Activated CD4-positive, alpha-beta T cell treated with anti-CD3 and anti-CD28 coated beads, Interleukin-2, amount 50 U/mL, for 48 hours (primary cell): ENCODE measurements at places on chromosomes 1 and 21.

- DNase-seq, result no peak
These were observed 15.4 kb upstream of the ZDHHC18 start for GRCh38 chr1:26811057-26811456.

- no peak for DNase-seq
These were observed 150.6 kb downstream of the GABPA start for GRCh38 chr21:25885405-25885804.

- no peak for DNase-seq
These were observed 3.2 kb upstream of the GSTM2 start for GRCh38 chr1:109664671-109665070.

GRCh38 chr1:185980891-185981290 lies 246.7 kb downstream of the HMCN1 start:
- DNase-seq, result no peak

DNA sequence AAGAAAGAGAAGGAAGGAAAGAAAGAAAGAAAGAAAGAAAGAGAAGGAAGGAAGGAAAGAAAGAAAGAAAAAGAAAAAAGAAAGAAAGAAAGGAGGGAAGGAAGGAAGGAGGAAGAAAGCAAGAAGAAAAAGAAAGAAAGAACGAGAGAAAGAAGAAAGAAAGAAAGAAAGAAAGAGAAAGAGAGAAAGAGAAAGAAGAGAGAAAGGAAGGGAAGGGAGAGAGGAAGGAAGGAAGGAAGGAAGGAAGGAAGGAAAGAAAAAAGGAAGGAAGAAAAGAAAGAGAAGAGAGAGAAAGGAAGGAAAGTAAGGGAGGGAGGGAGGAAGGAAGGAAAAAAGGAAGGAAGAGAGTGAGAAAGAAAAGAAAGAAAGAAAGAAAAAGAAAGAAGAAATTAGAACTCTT lies 95.4 kb upstream of the ZNF281 start:
- no peak for DNase-seq

GRCh38 chr1:227793948-227794816 lies 21.3 kb upstream of the PRSS38 start:
- no peak for DNase-seq

DNA sequence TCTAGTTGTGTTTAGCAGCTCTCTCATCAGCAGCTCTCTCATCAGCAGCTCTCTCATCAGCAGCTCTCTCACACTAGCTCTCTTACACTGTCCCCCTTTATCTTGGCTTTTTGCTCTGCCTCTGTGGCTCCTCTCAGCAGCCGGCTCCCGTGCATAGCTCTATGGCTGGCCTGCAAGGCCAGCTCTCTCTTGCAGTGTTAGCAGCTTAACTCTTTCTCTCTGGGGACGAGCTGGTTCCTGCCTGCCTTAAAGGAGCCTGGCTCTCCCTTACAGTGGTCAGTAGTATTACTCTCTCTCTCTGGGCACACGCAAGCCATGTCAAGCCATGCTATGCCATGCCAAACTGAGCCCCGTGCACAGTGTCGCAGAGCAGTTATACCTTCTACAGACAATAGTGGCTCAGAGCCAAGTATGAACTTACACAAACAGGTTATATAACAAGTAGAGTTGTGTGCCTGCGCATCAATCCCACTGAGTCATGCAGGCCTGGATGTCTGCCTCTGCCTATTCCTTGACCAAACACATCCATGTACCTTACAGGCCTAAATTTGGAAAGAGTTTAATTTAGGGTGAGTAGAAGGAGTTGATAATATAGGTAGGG lies 295.9 kb downstream of the TPR start:
- no peak for DNase-seq

- DNase-seq, result no peak
These were observed 744.9 kb upstream of the NCAM2 start for GRCh38 chr21:20253261-20253660.

GRCh38 chr21:46150491-46151121 lies 4.8 kb downstream of the FTCD start:
- no peak for DNase-seq

GRCh38 chr1:184563308-184563707 lies 176.5 kb downstream of the C1orf21 start:
- DNase-seq, result no peak

- DNase-seq, result no peak
These were observed 49.2 kb upstream of the GJA8 start for GRCh38 chr1:147853391-147853790.

- no peak for DNase-seq
These were observed 24.4 kb downstream of the SZRD1 start for GRCh38 chr1:16391411-16391810.
